ENCODE measurements at places on chromosomes 3 and 15. TPM values are rescaled to one million over a fixed set of nuclear protein-coding genes. Genes with fewer than 3 reads are reported as not detected.

PAK6 gene
- 13.8 TPM for total RNA-seq

DNA sequence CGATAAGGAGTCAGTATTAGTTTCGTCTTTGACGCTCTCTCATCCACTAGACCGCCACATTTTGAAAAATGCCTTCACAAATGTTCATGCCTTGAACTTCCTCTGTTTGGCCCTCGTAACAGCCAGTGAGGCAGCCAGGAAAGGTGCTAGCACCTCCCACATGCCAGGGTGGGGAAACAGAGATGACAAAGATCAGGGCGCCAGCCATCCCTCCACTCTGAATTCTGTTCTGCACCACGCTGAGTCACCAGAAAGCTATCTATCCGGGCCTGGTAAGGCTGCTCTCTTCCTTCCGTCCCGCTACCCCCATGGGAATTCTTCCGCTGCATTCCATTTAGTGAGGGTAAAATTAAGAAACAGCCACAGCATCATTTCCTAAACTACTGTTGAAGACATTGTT is 31.3 kb upstream of the BCL2L10 start:
- no peak for DNase-seq

UROC1 gene
- total RNA-seq = not detected

GRCh38 chr3:153163756-153164550 is 1.9 kb downstream of the RAP2B start:
- DNase-seq = no peak

CATSPER2 gene
- 7.7 TPM for total RNA-seq

GRCh38 chr15:86553108-86553507 is 473.4 kb downstream of the AGBL1 start:
- DNase-seq = no peak

DNA sequence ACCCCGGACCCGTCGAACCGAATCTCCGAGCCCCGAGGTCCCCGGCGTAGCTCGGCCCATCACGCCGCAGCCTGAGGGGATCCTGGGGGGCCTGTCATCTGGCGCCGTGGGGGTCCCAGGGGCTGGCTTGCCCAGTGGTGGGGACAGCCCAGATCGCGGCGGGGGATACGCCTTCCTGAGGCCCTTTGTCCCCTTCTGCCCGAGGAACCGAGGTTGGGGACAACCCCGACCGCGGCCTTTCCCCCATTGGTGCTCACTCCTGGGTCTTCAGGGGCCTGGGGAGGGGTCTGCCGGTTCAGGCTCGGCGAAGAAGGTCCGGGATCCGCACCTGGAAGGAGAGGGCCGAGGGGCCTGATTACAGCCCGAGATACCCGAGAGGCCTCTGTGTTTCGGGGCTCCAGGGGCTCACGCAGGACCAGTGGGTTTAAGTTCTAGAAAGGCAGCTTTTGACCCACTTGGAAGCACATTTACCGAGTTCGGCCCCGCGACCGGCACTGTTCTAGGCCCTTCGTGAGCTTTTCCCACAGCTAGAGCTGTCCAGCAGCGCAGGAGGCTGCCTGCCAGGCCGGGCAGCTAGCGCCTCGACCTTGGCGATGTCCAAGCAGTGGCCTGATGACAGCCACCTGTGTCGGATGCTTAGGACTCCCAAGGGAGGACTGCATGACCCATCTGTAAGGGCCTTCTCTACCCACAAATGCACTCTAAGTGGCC is 504 bp downstream of the ABHD2 start:
- DNase-seq = peak; percentile 14

DPPA4 gene
- total RNA-seq = 47.5 TPM

- DNase-seq = no peak
Observed at GRCh38 chr15:48300038-48300437, 31.2 kb upstream of the DUT start.

- no peak for DNase-seq
Observed at GRCh38 chr15:64233299-64233698, 70.5 kb upstream of the PPIB start.

DNA sequence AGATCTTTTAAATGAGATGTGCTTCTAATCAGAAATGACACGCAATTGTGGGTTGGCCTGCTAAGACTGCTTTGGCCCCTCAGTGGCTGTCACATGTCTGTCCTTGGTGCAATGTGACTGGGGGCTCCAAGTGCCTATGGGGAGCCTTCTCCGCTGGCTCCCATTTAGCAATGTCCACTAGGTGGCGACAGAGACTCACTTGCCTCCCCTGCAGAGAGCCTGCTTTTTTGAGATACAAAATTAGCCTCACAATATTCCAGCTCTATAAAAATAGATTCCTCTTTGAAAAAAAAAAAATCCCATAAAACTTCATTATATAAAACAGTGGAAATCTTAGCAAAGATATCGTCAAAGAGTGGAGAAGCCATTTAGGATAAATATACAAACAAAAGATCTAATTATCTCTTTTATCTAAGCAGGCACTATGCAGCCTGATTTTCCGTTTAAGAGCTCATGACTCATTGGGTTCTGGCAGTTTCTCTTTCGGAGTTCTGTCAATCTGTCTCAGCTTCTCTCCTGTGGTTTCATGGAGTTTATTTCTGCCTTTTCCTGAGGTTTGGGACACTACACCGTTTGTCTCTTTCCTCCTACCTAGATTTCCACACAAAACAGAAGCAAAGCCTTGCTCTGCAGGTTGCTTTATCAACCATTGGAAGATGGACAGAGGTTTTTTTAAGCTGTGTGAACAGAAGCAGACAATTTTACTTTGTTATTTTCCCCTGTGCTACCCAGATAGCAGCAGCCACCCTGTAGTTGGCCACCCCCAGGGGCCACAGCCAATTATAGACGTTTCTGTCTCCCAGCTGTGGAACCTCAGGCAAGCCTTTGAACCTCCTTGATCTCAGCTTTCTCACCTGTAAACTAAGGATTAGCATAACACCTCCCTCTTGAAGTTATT is 68.4 kb upstream of the TNFAIP8L3 start:
- DNase-seq = peak; percentile 62

GRCh38 chr3:159620281-159620680 is 368.4 kb upstream of the IL12A start:
- no peak for DNase-seq

RPL39L gene
- 11.5 TPM for total RNA-seq

IQCF2 gene
- total RNA-seq = not detected

UPK1B gene
- total RNA-seq = 8.3 TPM

DNA sequence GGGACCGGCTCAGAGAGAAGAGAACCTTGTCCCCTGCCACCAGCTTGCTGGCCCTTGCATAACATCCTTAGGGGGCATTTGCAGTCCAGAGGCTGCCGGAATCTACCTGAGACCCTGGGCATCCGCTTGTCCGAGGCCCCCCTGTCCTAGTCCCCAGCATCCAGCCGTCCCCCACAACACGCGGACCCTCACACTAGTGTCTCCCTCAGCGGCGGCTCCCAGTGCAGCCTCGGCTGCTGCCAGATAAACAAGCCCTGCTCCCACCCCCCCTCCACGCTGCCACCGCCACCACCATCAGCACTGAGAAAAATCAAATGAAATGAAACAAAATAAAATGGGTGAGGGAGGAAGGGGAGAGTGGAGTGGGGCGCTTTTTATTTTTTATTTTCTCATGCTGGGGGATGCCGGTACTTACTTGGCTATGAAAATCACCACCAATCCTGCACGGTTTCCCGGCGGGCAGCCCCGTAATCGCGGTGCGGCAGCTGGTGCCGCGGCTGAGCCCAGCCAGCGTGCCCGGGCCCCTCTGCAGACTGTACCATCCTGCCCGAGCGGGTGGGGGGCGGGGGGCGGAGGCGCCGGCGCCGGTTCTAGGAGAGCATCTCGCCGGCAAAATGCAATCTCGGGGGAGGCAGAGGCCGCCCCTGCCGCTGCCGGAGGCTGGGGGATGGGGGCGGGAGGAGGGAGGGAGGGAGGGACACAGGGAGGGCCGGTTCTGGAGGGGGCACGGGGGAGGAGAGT is at the start of gene ATP2B2:
Gene ATP2B2, minus strand, starts transcription at position 537 of the 741 bp plus-strand sequence. CDS start 56,043 bp downstream, outside the sequence.
- DNase-seq = no peak

All from progenitor cell of endocrine pancreas (in vitro differentiated cells).